Breast epithelium (tissue), 4 donors: ENCODE measurements at places on chromosomes 1 and 21. TPM values are rescaled to one million over a fixed set of nuclear protein-coding genes. Genes with fewer than 3 reads are reported as not detected.

Gene LAMB3
- total RNA-seq: 48.0 TPM

Gene CORT
- 0.64 TPM for total RNA-seq

Gene LCE3D
- not detected for total RNA-seq

Gene RBP7
- total RNA-seq: 285 TPM

Gene SPATA17
- total RNA-seq: 1.3 TPM

Gene KCNA2
- total RNA-seq: 13.8 TPM

Gene MCOLN2
- 1.6 TPM for total RNA-seq

Gene FALEC
- total RNA-seq: not detected

Gene RGS13
- total RNA-seq: 0.33 TPM

Gene CCT3
- total RNA-seq: 262 TPM

Gene NID1
- 60.3 TPM for total RNA-seq

Gene PADI3
- not detected for total RNA-seq

Gene SPTA1
- total RNA-seq: 0.15 TPM

Gene TOMM40L
- total RNA-seq: 8.2 TPM

Gene ZFP69B
- 2.6 TPM for total RNA-seq

Gene KCNAB2
- 6.9 TPM for total RNA-seq

GRCh38 chr1:205291596-205291995, 29.9 kb downstream of the NUAK2 start:
- no peak for DNase-seq

GRCh38 chr1:8239039-8239305, 78.9 kb upstream of the SLC45A1 start:
- peak; percentile 60 for DNase-seq

GRCh38 chr1:45554198-45554597, 3.6 kb downstream of the AKR1A1 start:
- no peak for DNase-seq

GRCh38 chr1:206685769-206686477, 1.2 kb downstream of the MAPKAPK2 start:
- DNase-seq: peak; percentile 74

- DNase-seq: no peak
These were observed 16.0 kb downstream of the VANGL2 start for GRCh38 chr1:160416369-160416768.

DNA sequence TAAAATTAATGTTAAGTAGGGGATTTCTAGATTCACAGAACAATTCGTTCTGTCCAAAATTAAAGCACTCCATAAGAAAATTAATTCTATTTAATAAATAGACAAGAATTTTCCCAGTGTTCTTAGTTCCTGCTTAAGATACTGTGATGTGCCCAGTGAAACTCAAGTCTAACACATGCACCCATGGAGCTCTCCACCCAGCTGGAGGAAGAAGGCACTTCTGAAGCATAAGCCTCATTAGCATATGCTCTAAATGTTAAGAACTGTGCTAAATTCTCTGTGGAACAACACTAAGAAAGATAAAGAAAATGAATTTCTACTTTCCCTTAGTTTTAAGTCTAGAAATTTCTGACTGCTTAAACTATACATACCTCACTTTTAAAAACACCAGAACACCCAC, 71.2 kb downstream of the TTLL7 start:
- DNase-seq: no peak

GRCh38 chr1:55310505-55310971, 95.4 kb upstream of the USP24 start:
- no peak for DNase-seq

- DNase-seq: no peak
These were observed 153.3 kb downstream of the ZP4 start for GRCh38 chr1:237737448-237737847.

DNA sequence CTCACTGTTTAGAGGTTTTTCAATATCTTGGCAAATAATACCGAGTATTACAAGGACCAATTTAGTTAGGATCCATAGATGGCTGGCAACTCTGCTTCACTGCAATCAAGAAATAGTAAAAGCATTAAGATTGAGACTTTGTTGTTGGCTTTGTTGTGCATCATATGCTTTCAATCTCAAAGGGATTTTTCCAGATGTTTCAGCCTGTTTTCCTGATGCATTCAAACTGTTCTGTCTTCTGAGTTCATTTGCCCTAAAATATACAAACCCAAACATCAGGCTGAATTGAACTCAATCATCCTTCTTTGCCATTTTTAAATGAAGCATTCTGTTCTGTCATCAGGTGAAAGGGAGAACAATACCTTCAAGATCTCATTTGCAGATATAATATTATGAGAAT, 248.7 kb downstream of the TTLL7 start:
- no peak for DNase-seq

DNA sequence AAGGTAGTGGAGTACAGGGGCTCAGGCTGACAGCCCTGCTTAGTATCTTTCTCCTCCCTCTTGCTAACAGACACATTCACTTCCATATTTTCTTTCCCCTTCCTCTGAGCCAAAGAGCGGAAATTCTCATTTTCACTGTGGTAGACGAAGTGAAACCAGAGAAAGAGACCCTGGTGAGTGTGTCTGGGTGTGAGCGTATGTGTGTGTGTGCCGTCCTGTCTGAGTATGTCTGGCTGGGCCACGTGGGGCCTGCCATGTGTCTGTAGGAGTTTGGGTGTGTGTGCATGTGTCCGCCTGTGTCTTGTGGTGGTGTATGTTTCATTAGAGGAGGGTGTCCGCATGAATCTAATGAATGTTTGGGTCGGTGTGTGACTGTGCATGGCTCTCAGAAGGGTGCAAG, 1.7 kb downstream of the COL8A2 start:
- DNase-seq: no peak

- no peak for DNase-seq
These were observed 323.3 kb upstream of the LYPLAL1 start for GRCh38 chr1:218850367-218850766.

DNA sequence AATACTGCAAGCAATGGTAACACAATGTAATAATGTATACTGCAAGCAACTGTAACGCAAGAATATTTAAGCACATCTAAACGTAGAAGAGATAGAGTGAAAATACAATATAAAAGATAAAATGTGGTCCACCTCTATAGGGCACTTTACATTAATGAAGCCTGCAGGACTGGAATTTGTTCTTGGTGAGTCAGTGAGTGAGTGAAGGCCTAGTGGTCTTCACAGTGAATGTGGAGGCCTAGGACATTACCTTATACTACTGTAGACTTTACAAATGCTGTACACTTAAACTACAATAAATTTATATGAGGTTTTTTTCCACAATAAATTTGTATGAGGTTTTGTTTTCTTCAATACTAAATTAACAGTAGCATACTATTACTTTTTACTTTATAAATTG, 287.4 kb upstream of the SNX7 start:
- no peak for DNase-seq

DNA sequence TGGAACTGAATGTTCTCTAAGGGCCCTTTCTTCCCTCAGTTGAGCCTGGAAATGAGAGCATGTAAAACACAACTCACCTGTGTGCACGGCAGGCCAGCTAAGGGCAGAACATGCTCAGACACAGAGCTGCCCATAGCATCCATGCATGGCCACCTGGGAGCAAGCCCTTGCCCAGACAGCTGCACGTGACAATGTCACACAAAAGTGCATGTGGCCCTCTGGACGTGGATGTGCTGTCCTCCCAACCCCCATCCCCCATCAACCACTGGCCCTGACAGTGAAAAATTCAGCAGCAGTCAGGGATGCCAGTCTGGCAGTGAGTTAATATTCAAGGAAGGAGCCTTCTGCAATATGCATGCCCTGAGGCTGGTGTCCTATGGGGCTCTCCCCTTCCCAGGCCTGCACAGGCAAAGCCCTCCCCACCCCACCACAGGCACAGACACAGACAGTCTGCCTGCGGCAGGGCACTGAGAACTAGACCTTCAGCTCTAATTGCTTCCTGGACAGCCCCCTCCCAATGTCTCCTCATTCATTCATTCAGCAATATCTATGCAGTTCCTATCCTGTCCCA, 14.6 kb upstream of the COL16A1 start:
- no peak for DNase-seq

GRCh38 chr1:210441028-210441427, 112.3 kb downstream of the HHAT start:
- DNase-seq: no peak

GRCh38 chr1:231600458-231600976, 26.1 kb upstream of the DISC1 start:
- DNase-seq: no peak

- DNase-seq: no peak
These were observed 95.7 kb upstream of the GCLM start for GRCh38 chr1:94004924-94005323.

- no peak for DNase-seq
These were observed 31.4 kb downstream of the ZBTB17 start for GRCh38 chr1:15944308-15945010.

GRCh38 chr21:27306206-27306605, 339.3 kb upstream of the ADAMTS5 start:
- DNase-seq: no peak

DNA sequence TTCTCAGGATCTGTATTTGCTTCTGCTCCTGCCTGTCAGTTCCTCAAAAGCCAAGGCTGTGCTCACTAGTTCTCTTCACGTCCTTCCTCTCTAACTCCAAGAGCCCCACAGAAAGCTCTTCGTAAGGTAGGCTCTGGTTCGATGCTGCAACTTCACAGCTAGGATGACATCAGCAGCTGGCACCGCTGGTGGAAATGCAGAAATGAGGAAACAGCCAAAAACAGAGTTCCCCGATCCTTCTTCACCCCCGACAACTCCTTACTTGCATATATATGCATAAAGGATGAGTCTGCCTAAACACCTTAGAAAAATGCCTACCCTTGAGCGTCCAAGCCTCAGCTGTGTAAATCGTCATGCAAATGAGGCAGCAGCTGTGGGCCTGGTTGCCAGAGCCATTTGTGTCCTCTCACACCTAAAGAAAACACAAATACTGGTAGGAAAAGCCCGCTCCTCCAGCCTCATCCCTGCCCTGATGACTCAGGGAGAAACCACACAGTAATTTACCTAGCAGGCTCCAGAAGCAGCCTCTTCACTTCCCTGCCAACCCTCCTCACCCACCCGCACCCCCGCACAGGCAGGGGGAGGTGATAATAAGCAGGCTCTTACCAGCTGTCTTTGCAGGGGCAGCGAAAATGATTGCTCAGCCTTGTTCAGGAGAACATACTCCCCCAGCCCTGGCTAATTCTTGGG, 28.2 kb downstream of the BATF3 start:
- DNase-seq: no peak

DNA sequence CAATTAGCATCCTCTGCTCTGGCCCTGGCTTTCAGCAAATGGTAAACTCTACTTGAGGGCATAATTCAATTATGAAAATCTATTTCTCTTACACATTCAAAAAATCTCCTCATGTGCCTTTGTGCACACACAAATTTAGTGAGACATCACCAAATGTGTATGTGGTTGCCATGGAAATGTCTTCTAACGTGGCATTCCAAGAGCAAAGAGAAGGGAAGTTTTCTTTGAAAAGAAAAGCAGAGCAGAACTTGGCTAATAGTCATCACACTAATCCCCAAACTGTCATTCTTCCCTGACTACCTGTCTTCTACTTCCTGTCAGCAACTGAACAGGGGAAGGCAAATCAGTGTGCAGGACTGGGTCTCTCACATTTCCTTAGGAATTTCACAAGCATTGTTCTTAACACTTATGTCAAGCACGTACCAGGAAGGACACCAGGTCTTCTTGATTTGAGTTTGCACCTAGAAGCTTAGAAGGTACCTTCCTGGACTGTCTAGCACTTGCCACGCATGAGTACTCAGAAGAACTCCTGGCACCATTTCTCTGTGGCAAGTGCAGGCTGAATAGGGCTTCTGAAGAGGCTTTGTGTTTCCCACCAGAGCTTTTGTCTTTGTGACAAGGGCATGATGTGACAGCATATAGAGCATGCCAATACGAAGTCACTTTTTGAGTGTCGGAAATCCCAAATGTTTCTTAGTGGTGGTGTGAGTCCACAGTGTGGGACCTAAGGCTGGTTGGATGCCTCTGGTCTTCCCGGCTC, 32.3 kb downstream of the MAN1C1 start:
- peak; percentile 1 for DNase-seq

DNA sequence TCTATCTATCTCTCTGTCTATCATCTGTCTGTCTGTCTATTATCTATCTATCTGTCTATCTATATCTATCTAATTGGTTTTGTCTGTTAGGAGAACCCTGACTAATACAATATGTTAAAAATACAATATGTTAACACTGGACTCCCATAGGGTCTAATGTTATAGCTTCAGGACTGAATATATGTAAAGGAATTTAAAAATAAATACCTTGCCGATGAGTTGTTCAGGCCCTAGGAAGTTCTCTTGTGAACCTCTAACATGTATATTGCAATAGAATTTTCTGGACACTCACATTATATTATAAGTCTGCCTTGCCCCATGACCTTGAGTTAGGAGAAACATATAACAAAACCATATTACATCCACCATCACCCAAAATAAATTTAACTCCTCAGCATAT, 900.6 kb downstream of the NCAM2 start:
- DNase-seq: no peak

- DNase-seq: no peak
These were observed 51.7 kb downstream of the COL18A1 start for GRCh38 chr21:45456584-45457160.

DNA sequence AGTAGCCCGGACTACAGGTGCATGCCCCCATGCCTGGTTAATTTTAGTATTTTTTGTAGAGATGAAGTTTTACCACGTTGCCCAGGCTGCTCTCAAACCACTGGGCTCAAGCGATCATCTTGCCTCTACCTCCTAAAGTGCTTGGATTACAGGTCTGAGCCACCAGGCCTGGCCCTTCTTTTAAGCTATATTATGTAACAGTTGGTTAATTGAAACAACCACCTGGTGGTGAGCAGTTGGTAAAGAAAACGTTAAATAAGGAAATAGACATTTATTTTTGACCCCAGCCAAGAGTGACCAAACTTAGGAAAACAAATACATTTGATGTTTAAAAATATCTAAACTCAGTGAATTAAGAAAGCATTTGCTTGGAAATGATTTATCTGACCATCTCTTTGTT, 12.1 kb upstream of the PDC start:
- DNase-seq: no peak

GRCh38 chr1:180571060-180571831, 12.5 kb downstream of the OVAAL start:
- DNase-seq: no peak

DNA sequence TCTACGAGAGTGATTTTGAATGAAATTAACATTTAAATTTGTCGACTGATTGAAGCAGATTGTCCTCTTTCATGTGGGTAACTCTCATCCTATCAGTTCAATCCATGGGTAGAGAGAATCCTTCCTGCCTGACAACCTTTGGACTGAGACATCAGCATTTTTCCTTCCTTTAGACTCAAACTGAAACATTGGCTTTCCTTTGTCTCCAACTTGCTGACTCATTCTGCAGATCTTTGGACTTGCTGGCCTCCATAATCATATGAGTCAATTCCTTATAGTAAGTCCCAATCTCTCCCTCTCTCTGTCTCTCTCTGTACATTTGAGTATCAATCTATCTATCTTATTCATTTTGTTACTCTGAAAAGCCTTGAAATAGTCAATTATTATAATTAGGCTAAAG, 416.7 kb downstream of the LRRIQ3 start:
- DNase-seq: no peak
